Endodermal cell (in vitro differentiated cells): ENCODE measurements at places on chromosomes 7 and 10.

DNA sequence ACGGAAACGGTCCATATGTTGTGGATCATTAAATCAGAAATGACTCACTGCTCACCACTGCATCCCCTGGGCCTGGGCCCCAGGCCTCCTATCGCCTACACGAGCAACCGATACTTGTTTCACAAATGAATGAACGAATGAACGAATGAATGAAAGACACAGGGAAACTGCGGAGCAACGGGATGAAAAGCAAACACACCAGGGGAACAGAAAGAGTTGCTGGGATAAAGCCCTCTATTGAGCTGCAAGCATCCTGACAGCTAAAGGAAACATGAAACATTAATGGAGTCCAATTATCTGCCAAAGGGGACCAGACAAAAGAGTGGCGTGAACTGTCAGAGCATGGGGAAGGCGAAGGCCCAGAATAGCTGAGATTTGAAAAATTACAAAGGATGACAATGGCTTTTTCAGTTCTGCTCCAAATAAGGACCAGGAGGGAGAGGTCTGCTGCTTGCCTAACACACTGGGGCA, 92.1 kb downstream of the GRB10 start:
- peak; percentile 21 for DNase-seq

GRCh38 chr7:27262121-27262520, 19.5 kb downstream of the EVX1 start:
- no peak for DNase-seq

- no peak for DNase-seq
These were observed 32.4 kb upstream of the TOMM7 start for GRCh38 chr7:22855049-22855392.

DNA sequence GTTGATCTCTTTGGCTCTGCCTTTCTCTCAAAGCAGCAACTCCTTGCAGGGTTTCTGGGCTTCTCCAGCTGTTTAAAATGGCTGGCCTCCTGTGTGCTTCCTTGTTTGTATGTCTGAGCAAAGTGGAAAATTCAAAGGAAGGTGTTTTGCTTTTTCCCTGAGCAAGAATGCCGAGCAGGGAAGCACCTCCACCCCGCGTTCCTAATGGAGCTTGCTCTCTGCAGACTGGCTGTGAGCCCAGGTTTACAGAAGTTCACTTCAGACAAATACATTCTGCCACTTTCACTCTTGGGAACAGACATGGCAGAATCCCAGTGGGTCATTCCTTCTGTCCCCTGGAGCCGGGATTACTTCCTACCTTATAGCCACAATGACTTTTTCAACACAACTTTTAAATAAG, 181.8 kb upstream of the AGK start:
- no peak for DNase-seq

DNA sequence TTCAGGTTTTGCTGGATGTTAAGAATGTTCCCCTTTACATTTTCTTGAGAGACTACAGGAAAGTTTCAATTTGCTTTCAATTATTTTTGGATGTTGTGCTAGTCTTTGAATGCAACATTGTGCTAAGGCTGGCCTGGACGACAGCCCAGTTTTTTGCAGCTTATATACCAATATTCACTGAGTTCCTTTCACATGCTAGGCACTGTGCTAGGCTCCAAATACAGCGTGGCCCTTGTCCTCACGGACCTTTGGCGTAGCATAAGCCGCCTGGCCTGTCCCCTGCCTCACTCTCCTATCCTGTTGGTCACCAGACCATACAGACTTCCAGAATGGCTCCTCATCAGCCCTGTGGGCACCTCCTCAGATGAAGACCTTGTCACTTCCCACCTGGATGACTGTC, 19.5 kb upstream of the HSPA12A start:
- DNase-seq, result no peak

DNA sequence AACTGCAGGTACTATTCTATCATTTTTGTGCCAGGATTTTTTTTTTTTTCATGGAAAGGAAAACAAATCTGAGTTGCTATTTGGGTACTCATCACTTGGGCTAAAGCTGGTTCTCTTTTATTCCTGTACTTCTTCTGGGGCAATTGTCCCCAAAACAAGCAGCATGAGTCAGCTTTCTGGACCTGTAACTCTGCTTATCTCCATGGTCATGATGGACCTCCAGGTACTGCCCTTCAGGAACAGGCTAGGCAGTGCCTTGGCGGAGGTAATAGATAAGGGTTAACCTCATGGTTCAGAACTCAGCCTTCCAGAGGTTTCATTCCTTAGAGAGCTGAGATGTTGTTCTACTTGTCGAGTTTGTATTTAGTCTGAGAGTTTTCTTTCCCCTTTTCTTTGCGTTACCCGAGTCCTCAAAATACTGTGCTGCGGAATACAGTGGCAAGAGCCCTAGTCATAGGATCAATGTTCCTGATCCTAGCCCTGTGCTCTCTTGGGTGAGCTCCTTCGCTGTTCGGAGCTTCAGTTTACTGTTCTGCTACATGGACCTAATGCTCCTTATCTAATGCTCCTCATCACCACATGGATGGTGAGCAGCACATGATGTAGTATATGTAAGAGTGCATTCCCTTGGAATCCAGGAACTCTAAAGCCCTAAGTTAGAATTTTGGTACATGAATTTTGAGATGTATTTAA, 74.6 kb downstream of the LRGUK start:
- no peak for DNase-seq

GRCh38 chr10:356452-356851, 221.2 kb downstream of the ZMYND11 start:
- no peak for DNase-seq

- peak; percentile 58 for DNase-seq
These were observed 12.6 kb downstream of the TOMM7 start for GRCh38 chr7:22809902-22810642.

- no peak for DNase-seq
These were observed 210.9 kb downstream of the CREB5 start for GRCh38 chr7:28623105-28623730.

DNA sequence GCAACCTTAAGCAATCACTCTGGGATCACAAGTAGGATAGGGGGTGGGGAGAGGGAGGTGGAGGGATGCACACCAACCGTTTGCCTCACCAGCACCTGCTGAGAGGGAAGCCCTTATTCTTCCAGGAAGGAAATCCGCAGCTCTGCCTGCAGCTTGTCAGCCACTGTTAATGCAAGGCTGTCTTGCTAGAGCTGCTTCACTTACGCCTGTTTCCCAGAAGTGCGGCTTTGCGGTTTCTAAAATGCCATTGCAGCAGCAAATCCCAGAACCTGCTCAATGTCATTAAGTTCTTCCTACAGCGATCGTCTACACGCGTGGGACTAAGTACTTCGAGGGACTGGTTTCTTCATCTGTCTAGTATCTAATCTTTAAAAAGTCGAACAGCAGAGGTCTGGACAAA, 191.1 kb downstream of the ZMYND11 start:
- no peak for DNase-seq

DNA sequence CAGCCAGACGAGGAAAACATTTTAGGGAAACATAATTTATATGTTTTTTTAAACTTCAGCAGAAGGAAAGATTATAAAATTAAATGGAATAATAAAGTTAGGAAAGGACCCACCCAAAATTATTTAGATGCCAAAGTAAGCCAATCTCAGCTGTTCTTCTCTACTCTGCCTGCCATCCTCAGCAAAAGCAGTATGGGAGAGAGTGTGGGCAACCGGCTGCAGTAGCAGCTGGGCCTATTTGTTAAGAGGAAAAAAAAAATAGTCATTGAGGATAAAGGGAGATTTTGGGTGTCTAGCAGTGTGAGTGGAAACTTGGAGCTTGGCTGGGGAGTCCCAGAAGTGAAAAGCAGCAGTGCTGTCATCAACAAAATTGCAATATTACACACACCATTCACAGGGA, 15.4 kb downstream of the SEMA3E start:
- no peak for DNase-seq

DNA sequence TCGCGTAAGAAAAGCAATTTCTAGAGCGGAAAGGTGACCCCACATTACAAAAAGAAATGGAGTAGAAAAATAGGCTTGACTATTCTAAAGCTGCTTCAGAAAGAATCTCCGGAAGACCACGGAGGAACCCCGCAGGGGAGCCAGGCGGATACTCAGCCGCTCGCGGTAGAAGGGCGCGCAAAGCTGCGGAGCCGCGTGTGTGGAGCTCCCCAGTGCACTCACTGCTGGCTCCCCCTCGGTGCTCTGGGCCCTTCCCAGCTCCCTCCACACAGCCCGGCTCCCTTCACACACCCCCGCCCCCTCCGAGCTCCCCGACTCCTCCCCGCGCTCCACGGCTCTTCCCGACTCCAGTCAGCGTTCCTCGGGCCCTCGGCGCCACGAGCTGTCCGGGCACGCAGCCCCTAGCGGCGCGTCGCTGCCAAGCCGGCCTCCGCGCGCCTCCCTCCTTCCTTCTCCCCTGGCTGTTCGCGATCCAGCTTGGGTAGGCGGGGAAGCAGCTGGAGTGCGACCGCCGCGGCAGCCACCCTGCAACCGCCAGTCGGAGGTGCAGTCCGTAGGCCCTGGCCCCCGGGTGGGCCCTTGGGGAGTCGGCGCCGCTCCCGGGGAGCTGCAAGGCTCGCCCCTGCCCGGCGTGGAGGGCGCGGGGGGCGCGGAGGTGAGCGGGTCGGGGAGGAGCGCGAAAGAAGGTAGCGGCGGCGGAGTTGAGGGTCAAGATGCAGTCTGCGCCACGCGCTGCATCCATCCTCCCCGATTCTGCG, at the start of gene STEAP2:
TSS of gene STEAP2 (plus strand) at position 350 of the 758 bp plus-strand sequence. CDS start 13,343 bp downstream, outside the sequence.
- DNase-seq, result peak; percentile 96

DNA sequence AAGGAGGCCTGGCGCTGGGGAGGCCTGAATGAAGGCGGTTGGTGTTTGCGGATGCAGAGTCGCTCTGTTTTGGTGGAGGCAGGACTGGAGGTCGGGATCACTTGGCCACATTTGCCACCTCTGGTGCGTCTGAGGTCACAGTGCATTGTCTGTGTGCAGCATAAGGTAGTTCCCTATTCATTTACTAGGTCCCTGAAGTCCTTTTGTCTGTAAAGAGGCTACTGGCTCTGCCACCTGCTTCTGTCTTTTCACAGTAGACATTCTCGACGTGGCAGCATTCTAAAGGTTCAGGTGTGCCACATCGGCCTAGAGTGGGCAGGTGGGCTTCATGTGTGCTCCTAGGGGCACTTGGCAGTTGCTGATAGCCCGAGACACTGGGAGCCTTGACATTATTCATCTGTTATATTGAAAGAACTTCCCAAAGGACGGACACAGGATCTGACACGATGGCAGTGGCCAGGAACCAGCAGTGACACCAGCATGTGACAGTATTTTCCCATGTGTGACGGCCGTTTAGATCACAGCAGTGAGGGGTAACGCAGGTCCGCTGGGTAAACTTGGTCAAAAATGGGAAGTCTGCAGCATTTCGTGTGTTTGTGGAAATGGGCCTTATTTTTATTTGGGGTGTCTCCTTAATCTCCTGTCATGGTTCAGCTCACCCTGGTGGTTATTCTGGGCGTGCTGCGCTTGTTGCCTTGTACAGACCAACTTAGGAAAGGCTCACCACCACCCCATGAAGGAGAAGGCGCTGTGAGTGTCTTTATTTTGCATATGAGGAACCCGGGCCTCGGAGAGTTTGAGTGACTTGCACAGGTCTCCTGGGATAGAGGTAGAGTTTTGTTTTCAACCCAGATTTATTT, 5.9 kb downstream of the MGMT start:
- peak; percentile 20 for DNase-seq

- DNase-seq, result peak; percentile 22
These were observed 25.8 kb upstream of the SLF2 start for GRCh38 chr10:100886963-100887362.
